ENCODE measurements at places on chromosomes 4 and X.

DNA sequence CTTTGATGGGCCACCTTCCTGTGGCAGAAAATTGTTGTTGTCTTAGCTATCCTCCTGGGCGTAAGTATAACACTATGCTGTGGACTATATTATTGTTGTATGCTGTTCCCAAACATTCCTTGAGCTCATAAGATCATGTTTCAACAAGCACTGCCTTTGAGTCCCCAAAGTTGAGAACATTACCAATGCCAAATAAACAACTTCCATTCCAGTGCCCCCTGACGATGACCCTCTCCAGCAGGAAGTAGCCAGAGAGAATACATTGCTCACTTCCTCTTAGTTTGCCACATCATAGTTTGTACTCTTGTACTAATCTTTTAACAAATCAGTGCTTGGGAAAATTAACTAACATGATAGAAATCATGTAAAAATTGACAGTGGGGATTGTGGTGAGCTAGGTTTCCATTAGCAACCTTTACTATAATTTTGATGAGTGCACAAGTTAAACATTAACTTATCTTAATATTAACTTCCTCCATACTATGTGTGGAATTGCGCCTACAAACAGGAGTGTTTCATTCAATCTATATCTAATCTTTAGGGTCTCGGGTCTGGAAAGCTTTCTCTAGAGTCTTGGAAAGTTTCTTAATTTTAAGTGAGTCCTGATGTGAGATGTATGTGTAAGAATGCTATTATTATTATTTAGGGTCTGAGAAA lies 20.3 kb upstream of the DHX15 start:
- DNase-seq = no peak

DNA sequence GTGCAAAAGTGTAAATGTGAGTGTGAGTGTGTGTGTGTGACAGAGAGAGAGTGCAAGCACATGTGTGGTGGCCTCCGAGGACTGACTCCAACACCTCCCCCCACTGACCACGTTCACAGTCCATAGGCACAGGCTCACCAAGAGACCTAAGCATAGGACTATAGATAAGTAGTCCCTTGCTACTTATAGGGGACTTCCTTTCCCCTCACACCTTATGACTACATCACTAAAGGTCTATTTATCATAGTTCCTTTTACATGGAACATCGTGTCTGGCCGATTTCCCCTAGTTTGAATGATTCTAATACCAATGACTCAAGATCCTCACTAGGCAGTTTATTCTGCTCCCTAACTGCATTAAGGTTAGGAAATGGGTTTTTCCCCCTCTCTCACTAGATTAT lies 17.8 kb downstream of the FRMPD3 start:
- no peak for DNase-seq

DNA sequence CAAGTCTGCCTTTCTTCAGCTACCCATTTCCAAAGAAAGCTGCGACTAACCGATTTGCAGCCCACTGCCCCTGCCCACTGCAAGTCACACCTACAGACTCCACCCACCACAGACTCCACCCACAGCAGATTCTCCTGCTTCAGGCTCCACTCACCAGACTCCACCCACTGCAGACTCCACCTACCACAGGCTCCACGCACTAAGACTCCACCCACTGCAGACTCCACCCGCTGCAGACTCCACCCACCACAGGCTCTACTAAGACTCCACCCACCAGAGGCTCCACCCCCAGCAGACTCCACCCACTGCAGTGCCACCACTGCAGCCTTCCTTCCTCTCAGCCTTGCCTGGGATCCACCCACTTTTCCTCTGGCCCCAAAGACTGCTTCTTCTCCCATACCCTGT lies 41.3 kb downstream of the ABLIM2 start:
- DNase-seq = peak; percentile 37

- no peak for DNase-seq
Observed at GRCh38 chrX:70301716-70302115, 11.8 kb downstream of the KIF4A start.

DNA sequence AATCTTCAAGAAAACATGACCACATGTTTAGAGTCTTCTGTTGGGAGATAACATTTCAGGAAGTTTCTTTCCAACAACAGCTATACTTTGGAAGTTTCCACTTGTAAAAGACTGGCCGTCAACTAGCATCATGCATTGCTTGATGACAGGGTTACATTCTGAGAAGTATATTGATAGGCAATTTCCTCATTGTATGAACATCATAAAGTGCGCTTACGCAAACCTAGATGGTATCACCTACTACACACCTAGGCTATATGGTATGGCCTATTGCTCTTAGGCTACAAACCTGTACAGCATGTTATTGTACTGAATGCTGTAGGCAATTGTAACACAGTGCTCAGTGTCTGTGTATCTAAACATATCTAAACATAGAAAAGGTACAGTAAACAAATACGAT lies 25.4 kb upstream of the CD40LG start:
- DNase-seq = no peak
